ENCODE measurements at places on chromosomes 6 and 20. TPM values are rescaled to one million over a fixed set of nuclear protein-coding genes. Genes with fewer than 3 reads are reported as not detected.

- DNase-seq: no peak
- peaks cover 48% of the 10 kb centered on the region for H3K36me3 ChIP-seq
- no peaks in the 10 kb centered on the region for H3K27me3 ChIP-seq
- H3K4me3 ChIP-seq: no peak overlapping the region
Measured at GRCh38 chr20:3898639-3899038, 9.5 kb downstream of the PANK2 start.

- H3K4me3 ChIP-seq: no peak overlapping the region
- H3K4me1 ChIP-seq: peaks cover 58% of the 10 kb centered on the region
- no peaks in the 10 kb centered on the region for H3K36me3 ChIP-seq
- H3K27me3 ChIP-seq: no peaks in the 10 kb centered on the region
- H3K27ac ChIP-seq: no peak overlapping the region
Measured at GRCh38 chr20:10509376-10509775, 74.3 kb downstream of the SLX4IP start.

- H3K27me3 ChIP-seq: no peaks in the 10 kb centered on the region
- no peak overlapping the region for H3K27ac ChIP-seq
- no peak for DNase-seq
- no peaks in the 10 kb centered on the region for H3K4me1 ChIP-seq
- H3K36me3 ChIP-seq: no peaks in the 10 kb centered on the region
Measured at GRCh38 chr20:21920211-21920610, 214.7 kb downstream of the PAX1 start.

DNA sequence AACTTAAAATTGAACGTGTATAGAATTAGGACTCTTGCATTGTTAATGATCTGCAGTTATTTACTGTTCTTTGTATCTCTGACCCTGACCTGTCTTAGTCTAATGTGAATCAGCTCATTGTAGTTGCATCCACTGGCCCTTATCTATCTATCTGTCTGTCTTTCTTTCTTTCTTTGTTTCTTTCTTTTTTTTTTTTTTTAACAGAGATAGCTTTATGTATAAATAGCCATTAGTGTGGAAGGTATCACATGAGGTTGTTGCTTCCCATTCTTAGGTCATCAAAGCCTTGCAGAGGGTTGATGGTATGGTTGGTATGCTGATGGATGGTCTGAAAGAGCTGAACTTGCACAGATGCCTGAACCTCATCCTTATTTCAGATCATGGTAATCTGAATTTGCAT is 59.9 kb downstream of the ENPP1 start:
- no peak overlapping the region for H3K27ac ChIP-seq
- peaks cover 12% of the 10 kb centered on the region for H3K4me1 ChIP-seq
- no peak overlapping the region for H3K4me3 ChIP-seq
- H3K27me3 ChIP-seq: no peaks in the 10 kb centered on the region

DNA sequence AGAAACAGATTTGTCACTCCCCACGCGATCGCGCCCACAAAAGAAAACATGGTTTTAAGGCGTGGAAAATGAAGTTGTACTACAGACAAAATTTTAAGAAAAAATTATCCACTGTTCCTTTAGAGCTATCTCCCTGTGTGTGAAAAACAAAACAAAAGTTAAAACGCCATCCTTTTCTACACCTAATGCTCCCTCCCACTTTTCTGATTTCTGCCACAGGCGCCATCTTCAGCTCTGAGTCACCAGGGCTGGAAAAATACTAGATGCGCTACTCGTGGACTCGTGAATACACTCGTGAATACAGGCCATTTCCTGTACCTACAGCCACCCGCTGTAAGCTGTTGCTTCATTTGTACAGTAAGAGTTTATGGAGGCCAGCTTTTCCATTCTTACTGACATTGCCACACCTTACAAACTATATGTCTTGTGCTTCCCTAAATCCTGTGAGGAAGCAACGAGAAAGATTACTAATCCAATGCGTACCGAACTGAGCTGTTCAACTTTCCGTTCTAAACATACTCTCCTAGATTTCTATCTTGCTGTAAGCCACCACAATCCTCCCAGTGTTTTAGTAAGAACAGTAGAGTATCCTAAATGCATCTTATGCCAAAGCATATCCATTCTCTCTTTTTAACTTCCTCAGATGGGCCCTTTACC is 773 bp upstream of the AHI1 start:
- H3K36me3 ChIP-seq: no peaks in the 10 kb centered on the region
- no peaks in the 10 kb centered on the region for H3K27me3 ChIP-seq
- peak overlapping the region; percentile 97 for H3K27ac ChIP-seq
- H3K4me1 ChIP-seq: peaks cover 6% of the 10 kb centered on the region
- H3K4me3 ChIP-seq: peak overlapping the region; percentile 73
- peak; percentile 83 for DNase-seq

DNA sequence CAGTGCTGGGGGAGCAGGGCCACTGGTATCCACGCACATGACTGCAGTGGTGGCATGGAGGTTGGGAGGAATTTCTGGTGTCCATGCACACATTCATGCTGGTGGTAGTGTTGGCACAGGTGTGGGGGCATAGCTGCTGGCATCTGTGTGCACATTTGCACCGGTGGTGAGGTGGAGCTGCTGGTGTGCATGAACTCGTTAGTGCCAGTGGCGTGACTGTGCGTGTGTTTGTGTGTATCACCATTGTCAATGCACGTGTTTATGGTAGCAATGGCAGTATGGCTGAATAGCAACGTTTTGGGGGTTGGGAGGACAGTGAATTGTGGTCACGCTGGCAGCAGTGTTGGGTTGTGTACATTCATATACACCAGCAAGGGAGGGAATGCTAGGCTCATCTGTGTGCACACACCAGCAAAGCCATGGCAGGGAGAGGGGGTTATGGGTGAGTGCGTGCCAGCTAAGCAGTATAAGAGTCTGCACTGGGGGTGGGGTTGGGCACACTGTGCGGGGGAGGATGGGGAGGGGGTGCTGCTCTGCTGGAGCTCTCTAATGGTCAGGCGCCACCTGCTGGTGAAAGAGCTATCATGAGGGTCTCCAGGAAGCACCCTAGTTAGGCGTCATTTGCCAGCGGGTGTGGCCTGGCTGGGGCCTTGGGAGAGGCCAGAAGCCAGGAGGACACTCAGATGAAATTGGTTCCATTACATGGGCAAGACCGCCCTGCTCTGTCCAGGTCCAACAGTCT is 626.1 kb upstream of the ID4 start:
- DNase-seq: peak; percentile 51
- no peaks in the 10 kb centered on the region for H3K36me3 ChIP-seq
- no peak overlapping the region for H3K27ac ChIP-seq
- H3K4me1 ChIP-seq: no peaks in the 10 kb centered on the region

The LIN28B gene
- 22.4 TPM for total RNA-seq

DNA sequence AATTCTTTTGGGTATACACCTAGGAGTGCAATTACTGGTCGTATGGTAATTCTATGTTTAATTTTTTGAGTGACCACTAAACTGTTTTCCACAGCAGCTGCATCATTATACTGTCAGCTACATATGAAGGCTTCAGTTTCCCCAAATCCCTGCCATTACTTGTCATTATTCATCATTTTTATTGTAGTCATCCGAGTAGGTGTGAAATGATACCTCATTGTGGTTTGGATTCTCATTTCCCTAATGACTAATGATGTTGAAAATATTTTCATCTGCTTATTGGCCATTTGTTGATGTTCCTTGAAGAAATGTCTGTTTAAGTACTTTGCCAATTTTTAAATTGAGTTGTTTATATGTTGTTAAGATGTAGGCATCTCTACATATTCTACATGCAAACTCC is 633.6 kb upstream of the IMPG1 start:
- H3K4me3 ChIP-seq: no peak overlapping the region
- H3K36me3 ChIP-seq: no peaks in the 10 kb centered on the region
- DNase-seq: no peak
- H3K27me3 ChIP-seq: no peaks in the 10 kb centered on the region

DNA sequence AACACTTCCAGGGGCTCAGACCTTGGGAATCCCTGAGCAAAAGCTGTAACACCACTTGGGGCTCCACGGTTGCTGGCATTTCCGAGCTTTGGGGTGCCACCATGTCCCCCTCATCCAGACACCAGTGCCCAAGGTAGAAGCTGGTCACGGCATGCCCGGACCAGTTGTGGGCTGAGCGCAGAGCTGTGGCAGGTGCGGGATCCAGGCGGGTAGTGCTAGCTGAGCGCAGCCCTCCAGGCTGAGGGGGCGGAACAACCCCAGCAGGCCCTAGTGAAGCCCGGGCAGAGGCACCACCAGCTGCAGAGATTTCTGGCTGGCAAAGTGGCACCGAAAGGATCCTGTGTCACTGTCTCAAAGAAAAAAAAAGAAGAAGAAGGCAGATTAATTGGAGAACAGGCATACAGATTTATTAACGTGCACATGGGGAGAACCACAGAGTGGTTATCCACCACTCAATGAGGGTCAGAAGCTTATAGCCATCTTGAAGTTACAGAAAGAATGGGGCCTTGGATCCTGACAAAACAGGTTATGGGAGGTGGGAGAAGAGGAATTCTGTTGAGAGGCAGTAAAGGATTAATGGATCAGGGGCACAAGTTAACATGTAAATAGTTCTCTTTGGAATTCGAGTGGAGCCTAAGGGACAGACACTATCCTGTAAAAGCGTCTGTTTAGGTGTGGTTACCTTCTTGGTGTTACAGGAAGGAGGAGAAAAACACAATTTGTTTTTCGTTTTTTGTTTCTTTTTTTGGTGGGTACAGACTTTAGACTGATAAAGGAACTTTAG is 107.5 kb downstream of the CD24 start:
- no peaks in the 10 kb centered on the region for H3K27me3 ChIP-seq
- no peak overlapping the region for H3K27ac ChIP-seq
- H3K4me1 ChIP-seq: no peaks in the 10 kb centered on the region
- no peak overlapping the region for H3K4me3 ChIP-seq
- no peaks in the 10 kb centered on the region for H3K36me3 ChIP-seq

The DEFB124 gene
- not detected for total RNA-seq

The RNF146 gene
- 25.2 TPM for total RNA-seq

DNA sequence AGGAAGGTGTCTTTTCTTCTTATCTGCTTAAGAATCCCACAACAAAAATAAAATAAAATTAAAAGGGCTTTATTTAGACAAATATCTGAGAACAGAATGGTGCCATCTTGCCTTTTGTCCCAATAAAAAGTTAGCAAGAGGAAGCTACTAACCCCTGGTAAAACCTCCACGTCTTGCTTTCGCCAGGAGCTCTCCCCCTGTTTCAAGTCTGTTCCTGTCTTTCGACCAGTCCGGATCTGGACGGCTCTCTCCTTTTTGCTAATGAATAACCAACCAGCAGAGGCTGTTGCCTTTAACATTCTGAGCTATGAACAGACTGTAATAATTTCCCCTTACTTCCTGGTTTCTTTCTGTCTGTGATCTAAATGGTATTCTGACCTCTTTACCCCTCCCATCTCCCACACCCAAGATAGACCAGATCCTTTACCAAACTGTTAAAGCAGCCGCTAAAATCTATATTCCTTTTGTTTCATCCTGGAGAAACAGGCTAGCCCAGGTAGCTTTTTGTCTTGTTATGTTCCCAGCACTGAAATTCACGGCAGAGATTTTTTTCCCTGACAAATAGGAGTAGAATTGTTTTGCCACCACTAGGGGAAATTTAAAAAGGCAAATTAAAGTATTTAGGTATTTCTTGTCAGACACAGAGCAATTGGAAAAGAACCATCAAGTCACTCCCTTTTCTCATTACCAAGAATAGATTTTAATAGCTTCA is at the start of gene FRK:
TSS of gene FRK (minus strand) at position 320 of the 712 bp plus-strand sequence. CDS start 580 bp downstream, outside the sequence.
- DNase-seq: peak; percentile 42
- peak within 1 kb of the TSS; percentile 56 for H3K4me3 ChIP-seq
- H3K36me3 ChIP-seq: no peaks in the 10 kb centered on the region
- H3K27ac ChIP-seq: peak within 1 kb of the TSS; percentile 47

The DNAH8 gene
- total RNA-seq: 0.03 TPM

GRCh38 chr20:34663213-34663943 is 13.5 kb downstream of the PIGU start:
- H3K27me3 ChIP-seq: no peaks in the 10 kb centered on the region
- H3K36me3 ChIP-seq: no peaks in the 10 kb centered on the region
- DNase-seq: no peak
- no peak overlapping the region for H3K4me3 ChIP-seq
- peaks cover 3% of the 10 kb centered on the region for H3K4me1 ChIP-seq
- no peak overlapping the region for H3K27ac ChIP-seq

DNA sequence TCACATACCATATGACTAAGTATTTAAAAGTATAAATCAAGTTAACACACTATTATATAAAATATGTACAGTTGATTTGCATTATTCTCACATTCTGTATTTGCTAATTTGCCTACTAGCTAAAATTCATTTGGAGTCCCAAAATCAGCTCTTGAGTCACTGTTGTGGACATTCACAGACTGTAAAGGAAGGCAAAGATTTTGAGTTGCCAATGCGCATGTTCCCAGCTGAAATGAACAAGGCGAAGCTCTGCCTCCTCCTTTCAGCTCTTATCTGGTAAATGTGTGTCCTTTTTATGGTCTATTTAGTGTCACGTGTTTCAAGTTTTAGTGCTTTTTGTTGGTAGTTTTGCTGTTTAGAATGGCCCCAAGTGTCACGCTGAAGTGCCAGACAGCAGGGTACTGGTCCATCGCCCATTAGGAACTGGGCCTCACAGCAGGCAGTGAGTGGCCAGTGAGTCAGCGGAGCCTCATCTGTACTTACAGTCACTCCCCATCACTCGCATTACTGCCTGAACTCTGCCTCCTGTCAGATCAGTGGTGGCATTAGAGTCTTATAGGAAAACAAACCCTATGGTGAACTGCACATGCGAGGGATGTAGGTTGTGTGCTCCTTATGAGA is 87.2 kb upstream of the ADTRP start:
- DNase-seq: no peak
- no peaks in the 10 kb centered on the region for H3K36me3 ChIP-seq
- H3K4me3 ChIP-seq: no peak overlapping the region
- no peak overlapping the region for H3K27ac ChIP-seq
- no peaks in the 10 kb centered on the region for H3K27me3 ChIP-seq

GRCh38 chr6:51241376-51241775 is 422.7 kb downstream of the TFAP2B start:
- H3K4me1 ChIP-seq: no peaks in the 10 kb centered on the region
- no peak overlapping the region for H3K4me3 ChIP-seq
- H3K36me3 ChIP-seq: no peaks in the 10 kb centered on the region
- no peak overlapping the region for H3K27ac ChIP-seq
- no peak for DNase-seq

GRCh38 chr6:110114004-110114403 is 65.5 kb downstream of the WASF1 start:
- no peak overlapping the region for H3K27ac ChIP-seq
- H3K36me3 ChIP-seq: peaks cover 2% of the 10 kb centered on the region
- no peak overlapping the region for H3K4me3 ChIP-seq
- H3K27me3 ChIP-seq: no peaks in the 10 kb centered on the region
- no peaks in the 10 kb centered on the region for H3K4me1 ChIP-seq
- no peak for DNase-seq

DNA sequence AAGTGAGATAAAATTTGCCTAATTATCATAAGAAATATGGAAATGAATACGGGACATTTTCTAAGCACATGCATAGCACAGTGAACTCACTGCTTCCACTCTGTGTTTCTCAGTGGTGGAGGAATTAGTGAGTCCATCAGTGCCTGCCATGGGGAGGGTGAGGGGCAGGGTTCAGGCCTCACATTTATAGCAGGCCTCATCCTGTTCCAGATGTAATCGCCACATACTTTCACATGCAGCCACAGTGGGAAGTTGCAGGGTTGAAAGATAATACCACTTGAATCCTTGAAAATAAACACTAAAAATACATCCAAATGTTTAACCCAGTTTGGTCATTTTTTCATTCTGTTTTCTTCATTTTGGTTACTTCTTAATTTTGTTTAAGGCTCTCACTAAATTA is 29.9 kb upstream of the ANKEF1 start:
- no peak for DNase-seq
- H3K36me3 ChIP-seq: no peaks in the 10 kb centered on the region
- no peak overlapping the region for H3K27ac ChIP-seq
- 0 out of 2 replicates have a peak, but pooled peaks cover 6% of the 10 kb centered on the region for H3K27me3 ChIP-seq
- H3K4me3 ChIP-seq: no peak overlapping the region

All from SJCRH30 (cell line).